SJCRH30 (cell line): ENCODE measurements at places on chromosomes 12 and 14. TPM values are rescaled to one million over a fixed set of nuclear protein-coding genes. Genes with fewer than 3 reads are reported as not detected.

- DNase-seq = peak; percentile 13
- H3K4me3 ChIP-seq = no peak overlapping the region
- no peaks in the 10 kb centered on the region for H3K36me3 ChIP-seq
- no peaks in the 10 kb centered on the region for H3K27me3 ChIP-seq
- peaks cover 6% of the 10 kb centered on the region for H3K4me1 ChIP-seq
These were observed 83.9 kb downstream of the STXBP6 start for GRCh38 chr14:24965934-24966578.

DNA sequence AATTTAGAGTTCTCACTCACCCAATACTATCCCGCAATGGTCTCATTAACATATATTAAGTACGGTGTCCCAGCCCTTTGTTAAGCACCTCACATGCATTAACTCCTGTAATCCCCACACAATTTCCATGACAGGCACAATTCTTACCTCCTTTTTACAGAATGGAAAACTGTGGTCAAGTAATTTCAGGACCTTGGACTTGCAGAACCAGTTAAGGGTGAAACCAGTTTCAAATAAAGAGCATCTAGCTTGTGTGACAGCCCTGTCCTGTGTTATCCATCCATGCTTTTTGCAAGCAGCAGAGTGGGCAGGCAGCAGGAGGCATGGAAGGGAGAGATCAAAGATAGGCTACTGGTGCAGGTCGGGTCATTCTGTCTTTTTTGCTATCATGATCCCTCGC, 470.8 kb downstream of the NELL2 start:
- H3K4me3 ChIP-seq = no peak overlapping the region
- H3K27ac ChIP-seq = no peak overlapping the region
- H3K4me1 ChIP-seq = no peaks in the 10 kb centered on the region
- no peaks in the 10 kb centered on the region for H3K36me3 ChIP-seq
- no peak for DNase-seq

- DNase-seq = peak; percentile 73
- H3K27me3 ChIP-seq = no peaks in the 10 kb centered on the region
- H3K4me1 ChIP-seq = peaks cover 4% of the 10 kb centered on the region; the same call in 1 of the 2 replicates
- H3K36me3 ChIP-seq = peaks cover 3% of the 10 kb centered on the region; the same call in 1 of the 2 replicates
- no peak overlapping the region for H3K4me3 ChIP-seq
- no peak overlapping the region for H3K27ac ChIP-seq
These were observed 17.3 kb upstream of the TMPRSS12 start for GRCh38 chr12:50825372-50825838.

GRCh38 chr12:121579190-121579791, 1.5 kb downstream of the KDM2B start:
- H3K4me3 ChIP-seq = peak overlapping the region; percentile 63
- peaks cover 17% of the 10 kb centered on the region for H3K4me1 ChIP-seq
- no peaks in the 10 kb centered on the region; the same call in none of the 2 replicates for H3K36me3 ChIP-seq
- peak; percentile 60 for DNase-seq
- peak overlapping the region; percentile 93 for H3K27ac ChIP-seq
- no peaks in the 10 kb centered on the region for H3K27me3 ChIP-seq

DNA sequence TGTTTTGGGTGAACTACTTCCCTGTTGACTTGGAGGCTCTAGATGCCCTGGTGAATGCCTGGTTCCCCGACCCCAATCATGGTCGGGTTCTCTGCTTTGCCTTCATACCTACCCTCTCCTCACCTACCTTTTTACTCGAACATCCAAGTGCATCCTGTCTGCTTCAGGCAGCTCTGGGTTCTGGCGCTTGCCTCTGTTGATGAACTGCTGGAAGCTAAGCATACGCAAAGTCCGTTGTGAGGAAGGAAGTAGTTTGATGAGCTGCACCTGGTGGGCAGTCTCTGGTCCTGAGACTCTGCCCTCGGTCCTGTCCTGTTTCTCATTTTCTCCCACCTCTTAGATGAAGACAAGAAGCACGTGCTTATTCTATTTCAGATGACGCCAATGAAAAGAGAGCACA, 13.6 kb downstream of the KCNH3 start:
- peaks cover under 1% of the 10 kb centered on the region; the same call in 1 of the 2 replicates for H3K27me3 ChIP-seq
- no peak overlapping the region for H3K27ac ChIP-seq
- H3K36me3 ChIP-seq = 0 out of 2 replicates have a peak, but pooled peaks cover 3% of the 10 kb centered on the region
- H3K4me3 ChIP-seq = no peak overlapping the region

ERG28 gene
- total RNA-seq = 12.2 and 14.1 TPM in 2 replicates

- H3K27ac ChIP-seq = no peak overlapping the region
- no peaks in the 10 kb centered on the region for H3K36me3 ChIP-seq
- H3K27me3 ChIP-seq = no peaks in the 10 kb centered on the region
- H3K4me1 ChIP-seq = no peaks in the 10 kb centered on the region
- H3K4me3 ChIP-seq = no peak overlapping the region
These were observed 196.9 kb upstream of the PWP1 start for GRCh38 chr12:107488666-107489065.

DNA sequence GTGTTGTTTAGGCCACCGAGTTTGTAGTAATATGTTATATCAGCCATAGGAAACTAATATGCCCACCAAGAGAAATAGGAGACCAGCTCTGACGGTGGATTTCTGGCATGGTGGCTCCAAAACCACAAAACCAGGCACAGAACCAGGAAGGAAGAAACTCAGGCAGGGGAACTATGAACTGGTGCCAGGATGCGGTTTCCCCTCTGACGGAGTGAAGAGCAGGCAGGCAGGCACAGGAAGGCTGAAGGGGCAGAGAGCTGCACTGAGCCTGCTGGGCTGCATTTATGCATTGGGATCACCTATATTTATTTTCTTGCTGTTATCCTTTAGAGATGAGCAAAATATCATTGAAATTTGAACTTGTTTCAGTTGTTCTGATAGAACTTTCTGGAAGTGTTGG, 479.4 kb downstream of the VRK1 start:
- H3K4me1 ChIP-seq = no peaks in the 10 kb centered on the region
- no peak overlapping the region for H3K27ac ChIP-seq
- no peaks in the 10 kb centered on the region for H3K27me3 ChIP-seq
- H3K4me3 ChIP-seq = no peak overlapping the region

DNA sequence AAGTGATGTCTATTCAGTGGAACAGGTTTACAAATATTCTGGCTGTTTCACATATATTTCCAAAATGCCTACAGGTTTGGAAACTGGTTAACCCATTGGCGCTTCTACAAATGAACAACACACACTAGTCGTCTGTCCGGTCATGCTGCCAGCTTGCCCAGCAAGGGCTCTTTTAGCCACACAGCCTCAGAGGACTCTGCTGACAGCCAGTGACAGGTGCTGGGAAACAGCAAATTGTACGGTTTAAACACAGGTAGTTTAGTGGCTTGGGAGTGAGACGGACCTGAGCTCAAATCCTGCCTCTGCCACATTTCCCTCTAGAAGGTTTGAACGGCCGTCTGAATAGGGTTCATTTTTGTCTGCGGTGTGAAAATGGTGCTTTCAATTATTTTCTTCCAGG, 53.8 kb downstream of the MOK start:
- peaks cover 7% of the 10 kb centered on the region for H3K4me1 ChIP-seq
- DNase-seq = peak; percentile 39
- H3K27me3 ChIP-seq = no peaks in the 10 kb centered on the region

PPP4R4 gene
- total RNA-seq = 35.5 and 47.1 TPM in 2 replicates

- DNase-seq = peak; percentile 67
- peaks cover 37% of the 10 kb centered on the region for H3K4me1 ChIP-seq
- peak overlapping the region; percentile 55 for H3K27ac ChIP-seq
- H3K4me3 ChIP-seq = no peak overlapping the region
- no peaks in the 10 kb centered on the region for H3K27me3 ChIP-seq
- H3K36me3 ChIP-seq = no peaks in the 10 kb centered on the region
These were observed 113.4 kb downstream of the CRADD start for GRCh38 chr12:93790472-93791152.

DNA sequence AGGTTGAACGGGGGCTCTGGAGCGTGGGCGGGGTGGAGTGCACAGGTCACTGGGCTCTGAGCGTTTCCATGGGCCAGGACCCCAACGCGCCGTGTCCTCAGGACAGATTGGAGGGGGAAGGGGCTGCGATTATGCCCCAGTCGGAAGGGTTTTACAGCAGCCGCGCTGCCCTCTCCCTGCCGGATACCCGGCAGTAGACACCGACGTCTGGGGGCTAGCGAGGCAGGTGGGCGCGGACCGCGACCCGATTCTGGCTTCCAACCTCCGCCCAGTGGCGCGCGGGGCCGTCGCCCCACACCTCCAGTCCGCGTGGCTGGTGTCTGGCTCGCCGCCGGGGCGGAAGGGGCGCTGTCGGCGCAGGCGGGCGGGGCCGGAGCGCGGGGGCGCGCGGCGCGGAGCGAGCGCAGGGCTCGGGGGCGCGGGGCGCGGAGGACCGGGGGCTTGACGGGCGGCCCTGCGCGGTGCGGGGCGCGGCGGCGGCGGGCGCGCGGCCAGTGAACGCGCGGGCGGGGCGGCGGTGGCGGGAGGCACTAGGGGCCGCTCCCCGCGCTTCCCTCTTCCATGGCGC, 2.4 kb upstream of the KIF26A start:
- H3K36me3 ChIP-seq = no peaks in the 10 kb centered on the region
- no peaks in the 10 kb centered on the region for H3K27me3 ChIP-seq
- DNase-seq = peak; percentile 7
- no peak overlapping the region for H3K4me3 ChIP-seq

FOXG1 gene
- 0.71 and 0.81 TPM in 2 replicates for total RNA-seq

NPFF gene
- total RNA-seq = 0.43 TPM in 1 of 2 replicates, not detected in the other

GRCh38 chr12:13304924-13305323, 108.4 kb downstream of the EMP1 start:
- no peaks in the 10 kb centered on the region for H3K4me1 ChIP-seq
- H3K27ac ChIP-seq = no peak overlapping the region
- H3K36me3 ChIP-seq = no peaks in the 10 kb centered on the region

C12orf54 gene
- total RNA-seq = 0.23 and 0.34 TPM in 2 replicates

DNA sequence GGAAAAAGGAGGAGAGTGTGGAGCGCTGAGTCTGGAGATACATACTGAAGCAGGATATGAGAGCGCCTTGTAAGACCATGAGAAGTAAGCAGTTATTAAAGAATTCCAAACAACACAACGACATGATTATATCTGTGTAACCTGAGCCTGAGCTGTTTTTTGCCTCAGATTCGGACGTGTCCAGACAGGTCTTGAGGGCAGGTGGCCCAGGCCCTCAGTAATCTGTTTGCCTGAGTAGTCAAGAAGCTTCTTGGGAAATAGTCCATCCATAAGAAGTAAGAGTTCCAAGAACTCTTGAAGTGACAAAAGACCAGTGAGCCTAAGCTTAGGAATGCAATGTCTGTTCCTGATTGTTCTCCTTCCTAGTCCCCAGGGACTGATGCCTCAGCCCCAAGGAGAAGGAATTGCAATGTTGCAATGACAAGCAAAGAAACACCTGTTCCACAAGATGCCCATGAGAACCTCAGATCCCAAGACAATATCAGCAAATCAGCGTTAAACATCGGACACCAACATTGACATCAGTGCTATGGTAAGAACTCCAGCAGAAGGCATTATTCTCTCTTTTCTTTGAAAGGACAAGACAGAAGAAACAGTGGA, 34.7 kb upstream of the ADAMTS20 start:
- no peaks in the 10 kb centered on the region for H3K27me3 ChIP-seq
- no peak overlapping the region for H3K4me3 ChIP-seq
- no peaks in the 10 kb centered on the region for H3K36me3 ChIP-seq
- DNase-seq = peak; percentile 49
- peaks cover 16% of the 10 kb centered on the region for H3K4me1 ChIP-seq

RASAL1 gene
- not detected in 2 replicates for total RNA-seq

- peaks cover 19% of the 10 kb centered on the region for H3K4me1 ChIP-seq
- no peak overlapping the region for H3K27ac ChIP-seq
- no peak overlapping the region for H3K4me3 ChIP-seq
- no peaks in the 10 kb centered on the region for H3K36me3 ChIP-seq
- no peak for DNase-seq
These were observed 18.1 kb downstream of the NUAK1 start for GRCh38 chr12:106120519-106121105.

DNA sequence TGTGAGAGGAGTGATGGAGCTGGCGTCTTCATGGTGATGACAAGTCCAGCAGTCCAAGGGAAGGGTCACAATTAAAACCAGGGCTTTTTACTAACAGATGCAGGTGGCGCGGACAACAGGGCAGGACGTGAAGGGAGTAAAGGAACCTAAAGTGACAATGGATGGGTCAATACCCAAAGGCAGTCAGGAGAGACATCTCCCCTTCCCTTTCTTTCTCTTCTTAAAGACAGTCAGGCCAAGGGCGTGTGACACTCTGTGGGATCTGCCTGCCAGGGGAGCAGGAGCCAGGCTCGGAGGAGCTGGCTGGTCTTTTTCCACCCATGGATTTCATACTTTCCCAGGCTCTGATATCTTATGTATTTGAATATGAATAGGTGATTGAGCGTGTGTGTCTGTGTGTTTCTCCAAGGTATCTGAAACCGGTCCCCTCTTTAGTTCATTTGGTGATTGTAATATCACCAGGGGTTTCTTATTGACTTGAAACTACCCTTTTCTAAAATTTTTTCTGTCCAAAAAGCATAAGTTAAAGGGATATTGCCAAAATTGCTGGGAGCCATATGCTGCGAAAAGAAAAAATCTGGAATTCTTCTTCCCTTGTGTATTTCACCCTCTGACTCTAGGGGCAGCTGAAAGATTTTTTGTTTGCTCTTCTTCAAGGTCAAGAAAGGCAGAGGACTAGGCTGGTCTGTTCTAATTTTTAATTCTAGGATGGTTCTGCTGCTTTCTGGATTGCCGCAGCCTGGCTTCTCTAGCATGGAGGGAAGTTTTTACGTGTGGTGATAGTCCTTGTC, 61.8 kb downstream of the FBXL14 start:
- no peak overlapping the region for H3K27ac ChIP-seq
- no peaks in the 10 kb centered on the region for H3K36me3 ChIP-seq
- peaks cover 5% of the 10 kb centered on the region; the same call in 1 of the 2 replicates for H3K4me1 ChIP-seq
- no peak for DNase-seq
- H3K27me3 ChIP-seq = 0 out of 2 replicates have a peak, but pooled peaks cover 5% of the 10 kb centered on the region

GRCh38 chr12:38689704-38690103, 215.7 kb downstream of the CPNE8 start:
- no peaks in the 10 kb centered on the region for H3K27me3 ChIP-seq
- H3K4me3 ChIP-seq = no peak overlapping the region
- no peaks in the 10 kb centered on the region for H3K4me1 ChIP-seq
- no peaks in the 10 kb centered on the region for H3K36me3 ChIP-seq

DNA sequence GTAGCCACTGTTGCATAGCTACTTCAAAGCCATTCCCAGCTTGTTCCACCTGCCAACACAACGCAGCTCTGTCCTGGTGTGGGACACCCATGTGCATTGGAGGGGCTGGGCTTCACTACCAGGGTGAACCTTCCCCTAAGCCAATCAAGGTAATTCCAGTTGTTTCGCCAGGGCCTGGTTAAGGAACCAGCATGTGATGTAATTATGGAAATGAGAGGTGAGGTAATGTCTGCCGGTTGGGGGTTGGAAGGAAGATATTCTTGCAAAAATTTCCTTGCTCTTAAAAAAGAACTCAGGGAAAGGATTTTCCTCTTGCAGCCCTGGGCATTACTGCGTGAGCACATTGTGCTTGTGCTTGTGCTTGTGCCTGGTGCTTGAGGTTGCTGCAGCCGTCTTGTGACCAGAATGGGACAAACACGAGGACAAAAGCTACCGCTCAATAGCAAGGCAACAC, 14.9 kb downstream of the TUBA1C start:
- H3K4me3 ChIP-seq = no peak overlapping the region
- H3K4me1 ChIP-seq = peaks cover 22% of the 10 kb centered on the region
- H3K27me3 ChIP-seq = no peaks in the 10 kb centered on the region
- H3K36me3 ChIP-seq = no peaks in the 10 kb centered on the region

- no peak overlapping the region for H3K4me3 ChIP-seq
- no peaks in the 10 kb centered on the region for H3K4me1 ChIP-seq
- no peaks in the 10 kb centered on the region for H3K27me3 ChIP-seq
- H3K27ac ChIP-seq = no peak overlapping the region
- no peaks in the 10 kb centered on the region for H3K36me3 ChIP-seq
These were observed 6.6 kb downstream of the LHX5 start for GRCh38 chr12:113464852-113465719.

- no peaks in the 10 kb centered on the region for H3K27me3 ChIP-seq
- H3K4me3 ChIP-seq = no peak overlapping the region
- H3K27ac ChIP-seq = no peak overlapping the region
These were observed 3.8 kb downstream of the GXYLT1 start for GRCh38 chr12:42140901-42141300.
